M059J (cell line): ENCODE measurements at places on chromosomes 12 and 14. TPM values are rescaled to one million over a fixed set of nuclear protein-coding genes. Genes with fewer than 3 reads are reported as not detected.

NYNRIN gene
- total RNA-seq: not detected in 2 replicates

CLEC4E gene
- not detected in 2 replicates for total RNA-seq

GUCY2C gene
- total RNA-seq: not detected in 2 replicates

PLD4 gene
- total RNA-seq: not detected in 2 replicates

DLK1 gene
- not detected in 2 replicates for total RNA-seq

FOXA1 gene
- not detected in 2 replicates for total RNA-seq

WSCD2 gene
- total RNA-seq: not detected in 2 replicates

IL25 gene
- not detected in 2 replicates for total RNA-seq

SMIM41 gene
- not detected in 2 replicates for total RNA-seq

FLVCR2 gene
- total RNA-seq: 0.22 TPM in 1 of 2 replicates, not detected in the other

SERPINA6 gene
- total RNA-seq: 0.05 TPM in 1 of 2 replicates, not detected in the other

SOAT2 gene
- total RNA-seq: 0.22 TPM in 1 of 2 replicates, not detected in the other

TSPAN11 gene
- 0.39 and 0.44 TPM in 2 replicates for total RNA-seq

GPR68 gene
- 0.71 and 1.6 TPM in 2 replicates for total RNA-seq

KRR1 gene
- total RNA-seq: 47.1 and 93.0 TPM in 2 replicates

PTPRR gene
- 6.9 and 14.4 TPM in 2 replicates for total RNA-seq

YY1 gene
- 25.9 and 39.5 TPM in 2 replicates for total RNA-seq

ALG10B gene
- 3.9 and 4.9 TPM in 2 replicates for total RNA-seq

TMEM132C gene
- total RNA-seq: not detected in 2 replicates

CLEC2A gene
- not detected in 2 replicates for total RNA-seq

GRIP1 gene
- 0.12 and 2.9 TPM in 2 replicates for total RNA-seq

KCNJ8 gene
- not detected in 2 replicates for total RNA-seq

CD4 gene
- not detected in 2 replicates for total RNA-seq

SERPINA3 gene
- 0.07 and 0.15 TPM in 2 replicates for total RNA-seq

KRT71 gene
- not detected in 2 replicates for total RNA-seq

NEUROD4 gene
- not detected in 2 replicates for total RNA-seq

CHGA gene
- not detected in 2 replicates for total RNA-seq

MIP gene
- 0.15 TPM in 1 of 2 replicates, not detected in the other for total RNA-seq

FBRSL1 gene
- total RNA-seq: 1.6 and 3.2 TPM in 2 replicates

NXPH4 gene
- total RNA-seq: 3.1 and 6.8 TPM in 2 replicates

KRT7 gene
- total RNA-seq: 3.0 and 8.4 TPM in 2 replicates

B4GALNT3 gene
- total RNA-seq: 0.05 and 1.8 TPM in 2 replicates

PLA2G1B gene
- total RNA-seq: not detected in 2 replicates

MIPOL1 gene
- total RNA-seq: 0.12 TPM in 1 of 2 replicates, not detected in the other

DEGS2 gene
- 0.10 TPM in 1 of 2 replicates, not detected in the other for total RNA-seq

GMFB gene
- total RNA-seq: 53.0 and 63.3 TPM in 2 replicates

TEAD4 gene
- total RNA-seq: 12.3 and 16.5 TPM in 2 replicates

SLC6A12 gene
- total RNA-seq: not detected in 2 replicates

CYP27B1 gene
- 1.8 and 3.2 TPM in 2 replicates for total RNA-seq

RPGRIP1 gene
- not detected in 2 replicates for total RNA-seq
